ENCODE measurements at places on chromosomes 5 and 9.

GRCh38 chr9:136762915-136763648 lies 1.2 kb downstream of the LCN15 start:
- no peak for DNase-seq

DNA sequence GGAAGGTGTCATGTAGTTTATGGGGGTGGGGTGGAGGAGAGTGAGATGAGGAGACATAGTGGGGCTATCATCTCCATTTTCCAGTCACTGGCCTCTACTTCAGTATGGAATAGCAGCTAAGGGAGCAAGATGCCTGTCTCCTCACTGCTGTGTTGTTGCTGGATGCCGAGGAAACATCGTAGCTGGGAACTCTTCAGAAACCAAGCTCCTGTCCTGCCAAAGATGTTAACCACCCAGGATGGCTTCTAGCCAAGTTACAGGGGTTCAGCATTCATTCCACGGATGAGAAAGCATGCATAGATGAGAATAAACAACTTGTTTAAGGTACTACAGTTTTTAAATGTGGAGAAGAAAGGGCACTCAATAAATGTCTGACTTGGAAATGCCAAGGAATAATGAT lies 226.5 kb downstream of the ASTN2 start:
- no peak for DNase-seq

GRCh38 chr9:90099262-90099963 lies 494.6 kb downstream of the GADD45G start:
- no peak for DNase-seq

DNA sequence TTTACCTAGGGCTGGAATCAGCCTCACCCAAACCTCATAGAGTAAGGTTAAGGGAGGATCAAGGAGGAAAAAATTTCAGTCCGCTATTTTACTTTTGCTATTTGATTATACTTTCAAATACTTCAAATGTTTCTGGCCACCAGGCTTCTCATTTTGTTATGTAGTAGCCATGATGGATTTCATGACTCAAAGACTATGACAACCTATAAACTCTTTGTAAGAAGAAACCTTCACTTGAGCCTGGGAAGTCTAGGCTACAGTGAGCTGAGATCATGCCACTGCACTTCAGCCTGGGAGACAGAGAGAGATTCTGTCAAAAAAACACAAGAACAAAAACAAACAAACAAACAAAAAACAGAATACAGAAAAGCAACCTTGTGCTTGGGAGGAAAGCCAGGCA lies 293.6 kb upstream of the TNC start:
- DNase-seq = no peak

Data from trophoblast cell (in vitro differentiated cells and primary cell).